ENCODE measurements at places on chromosomes 7 and 10.

- no peak for DNase-seq
These were observed 239.4 kb downstream of the C7orf25 start for GRCh38 chr7:42672339-42672999.

DNA sequence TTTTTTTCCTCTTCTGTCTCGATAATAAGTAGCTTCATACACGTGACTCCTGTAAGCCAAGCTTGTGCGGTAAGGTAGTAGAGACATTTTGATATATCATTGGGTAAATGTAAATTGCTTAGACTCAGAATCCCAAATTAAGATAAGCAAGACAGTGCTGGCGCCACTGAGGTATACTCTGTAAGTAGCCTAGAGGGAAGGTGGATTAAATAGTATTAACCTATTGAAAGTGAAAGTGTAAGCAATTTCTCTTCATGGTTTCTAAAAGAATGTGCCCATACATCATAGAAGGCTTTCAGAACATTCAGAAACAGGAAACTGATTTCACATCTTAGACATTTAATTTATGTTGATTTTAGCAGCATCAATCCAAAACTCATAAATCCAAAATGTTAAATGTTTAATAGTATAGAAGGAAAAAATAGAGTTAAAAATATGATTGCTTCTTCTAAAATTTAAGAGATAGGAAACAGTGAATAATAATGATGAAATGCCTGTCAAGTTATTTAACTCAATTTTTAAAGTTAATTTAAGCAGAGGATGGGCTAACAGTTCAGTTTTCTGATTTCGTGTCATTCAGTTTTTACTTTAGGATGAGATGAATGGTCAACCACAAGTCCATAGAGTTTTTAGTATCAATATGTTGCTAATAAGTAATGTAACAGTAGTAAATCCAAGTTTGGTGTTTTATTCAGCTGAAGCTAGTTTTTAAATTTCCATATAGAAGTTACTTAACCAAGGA, 36.8 kb downstream of the LRRC72 start:
- DNase-seq = no peak

GRCh38 chr7:137985253-137985896, 16.5 kb downstream of the CREB3L2 start:
- no peak for DNase-seq

GRCh38 chr7:103955985-103956384, 33.5 kb downstream of the RELN start:
- no peak for DNase-seq

DNA sequence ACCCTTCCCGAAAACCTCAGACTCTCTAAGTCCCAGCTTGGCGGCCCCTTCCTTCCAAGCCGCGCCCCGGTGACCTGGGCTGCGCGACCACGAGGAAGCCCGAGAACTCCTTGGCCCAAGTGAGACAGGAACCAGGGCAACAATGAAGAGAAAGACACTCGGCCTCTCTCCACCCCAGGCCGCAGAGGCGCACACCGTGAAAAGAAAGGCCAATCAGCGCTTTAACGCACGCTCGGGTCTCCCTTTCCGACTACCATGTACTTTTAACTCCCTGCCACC, 166.4 kb upstream of the PPP1R3A start:
- no peak for DNase-seq

GRCh38 chr7:27204851-27205322, 5.0 kb upstream of the HOXA13 start:
- peak; percentile 46 for DNase-seq

DNA sequence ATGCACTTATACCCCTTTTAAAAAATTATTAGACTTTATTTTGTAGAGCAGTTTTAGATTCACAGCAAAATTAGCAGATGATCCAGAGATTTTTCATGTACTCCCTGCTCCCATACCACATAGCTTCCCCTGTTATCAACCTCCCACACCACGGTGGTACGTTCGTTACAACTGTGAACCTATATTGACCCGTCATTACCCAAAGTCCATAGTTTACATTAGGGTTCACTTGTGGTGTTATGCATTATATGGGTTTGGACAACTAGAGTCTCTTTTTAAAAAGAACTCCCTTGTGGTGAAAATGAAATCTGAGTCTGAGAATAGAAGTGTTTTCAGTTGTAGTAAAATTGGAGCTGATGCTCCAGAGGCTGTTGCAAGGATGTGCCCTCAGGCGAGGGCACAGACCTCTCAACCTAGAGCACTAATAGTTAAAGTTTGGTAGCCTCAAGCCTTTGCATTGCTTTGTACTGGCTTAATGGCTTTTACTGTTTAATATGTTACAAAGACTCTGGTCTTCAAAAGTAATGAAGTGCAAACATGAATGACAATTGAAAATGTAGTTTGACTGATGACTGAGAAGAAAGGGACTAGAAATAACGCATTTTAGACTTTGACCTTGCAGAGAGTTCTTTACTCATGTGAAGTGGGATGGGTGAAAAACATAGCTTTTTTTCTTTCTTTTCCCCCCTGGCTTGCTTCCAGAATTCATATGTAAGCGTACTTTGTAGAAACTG, 30.6 kb upstream of the CSTF2T start:
- no peak for DNase-seq

DNA sequence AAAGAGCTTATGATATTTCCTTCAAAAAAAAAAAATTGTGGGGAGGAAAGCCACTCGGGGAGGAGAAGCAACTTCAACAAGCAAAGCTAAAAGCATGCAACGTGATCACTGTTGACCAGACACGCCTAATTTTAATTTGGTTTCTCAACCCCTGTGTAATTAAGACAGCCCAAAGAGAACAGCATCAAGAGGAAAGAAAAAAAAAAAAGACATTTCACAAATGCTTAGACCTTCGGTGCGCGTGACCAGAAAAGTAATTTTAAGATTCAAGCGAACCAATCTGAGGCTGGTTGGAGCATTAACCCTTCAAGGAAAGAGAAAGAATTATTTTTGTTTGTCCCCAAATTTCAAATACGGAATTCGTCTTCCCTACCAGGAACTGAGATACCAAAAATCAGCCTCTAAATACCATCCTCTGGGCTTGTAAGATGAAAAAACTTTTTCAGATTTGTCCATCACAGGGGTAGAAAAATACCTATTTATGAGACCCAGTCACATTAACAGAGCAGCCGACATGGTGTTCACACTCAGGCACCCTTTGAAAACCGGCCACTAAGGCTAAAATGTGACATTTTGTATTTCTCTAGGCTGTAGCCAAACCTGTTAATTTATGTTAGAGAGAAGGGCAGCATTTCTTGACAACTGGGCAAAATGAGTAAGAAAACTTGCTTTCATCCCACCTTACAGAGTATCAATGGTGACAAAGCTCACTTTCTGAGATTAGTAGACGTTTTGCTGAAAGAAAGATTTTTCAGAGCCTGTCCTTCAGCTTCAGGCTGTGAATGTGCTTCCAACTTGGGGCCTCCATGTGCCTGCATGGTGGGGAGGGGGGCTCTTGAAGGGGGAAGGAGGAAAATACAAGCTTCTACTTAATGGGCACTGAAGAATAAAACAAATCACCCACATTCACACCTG, 179.9 kb upstream of the KLF14 start:
- no peak for DNase-seq

DNA sequence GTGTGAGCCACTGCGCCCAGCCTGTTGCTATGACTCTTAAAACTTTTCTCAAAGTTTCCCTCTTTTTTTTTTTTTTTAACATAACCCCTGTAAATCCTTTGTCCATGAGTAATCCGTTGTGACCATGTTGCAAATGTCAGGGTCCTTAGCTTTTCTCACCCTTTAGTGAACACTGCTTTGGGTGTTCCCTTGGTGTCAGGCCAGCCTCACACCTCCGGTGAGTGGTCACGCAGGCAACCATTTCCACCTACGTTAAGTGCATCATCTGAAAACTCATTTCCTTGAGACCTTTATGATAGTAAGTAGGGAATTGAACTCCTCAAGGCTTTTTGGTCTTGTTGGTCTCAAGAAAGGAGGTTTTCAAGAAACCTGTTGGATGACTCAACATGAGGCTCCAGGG, 41.3 kb upstream of the OPN4 start:
- no peak for DNase-seq

GRCh38 chr7:37194943-37195342, 253.7 kb downstream of the ELMO1 start:
- no peak for DNase-seq
